ENCODE measurements at places on chromosomes 11 and 22.

DNA sequence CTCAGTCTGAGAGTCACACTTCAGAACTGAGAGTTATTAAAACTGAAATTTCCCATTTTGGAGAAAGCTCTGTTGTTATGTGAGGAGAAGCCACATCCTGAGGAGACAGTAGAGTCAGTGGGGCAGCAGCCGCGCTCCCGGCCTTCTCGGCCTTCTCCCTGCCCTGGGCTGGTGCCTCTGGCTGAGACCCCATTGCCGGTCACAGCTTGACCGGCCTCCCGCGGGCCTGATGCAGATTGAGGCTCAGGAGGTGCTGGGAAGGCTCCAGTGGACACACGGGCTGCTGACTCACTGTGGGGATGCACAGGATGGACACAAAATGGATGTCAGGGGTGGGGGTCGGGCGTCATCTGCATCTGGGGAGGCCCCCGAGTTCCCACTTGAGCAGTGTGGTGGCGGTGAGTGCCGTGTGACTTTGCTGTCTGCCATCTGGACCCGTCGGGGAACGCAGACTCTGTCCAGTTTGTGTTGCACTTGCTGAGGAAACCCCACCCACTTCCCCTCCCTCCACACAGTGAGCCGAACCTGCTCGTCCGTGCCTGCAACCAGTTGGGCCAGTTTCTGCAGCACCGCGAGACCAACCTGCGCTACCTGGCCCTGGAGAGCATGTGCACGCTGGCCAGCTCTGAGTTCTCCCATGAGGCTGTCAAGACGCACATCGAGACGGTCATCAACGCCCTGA is 50.1 kb downstream of the MUC6 start:
- DNase-seq, result no peak

GRCh38 chr11:10285148-10285802 is 8.7 kb downstream of the SBF2 start:
- DNase-seq, result no peak

DNA sequence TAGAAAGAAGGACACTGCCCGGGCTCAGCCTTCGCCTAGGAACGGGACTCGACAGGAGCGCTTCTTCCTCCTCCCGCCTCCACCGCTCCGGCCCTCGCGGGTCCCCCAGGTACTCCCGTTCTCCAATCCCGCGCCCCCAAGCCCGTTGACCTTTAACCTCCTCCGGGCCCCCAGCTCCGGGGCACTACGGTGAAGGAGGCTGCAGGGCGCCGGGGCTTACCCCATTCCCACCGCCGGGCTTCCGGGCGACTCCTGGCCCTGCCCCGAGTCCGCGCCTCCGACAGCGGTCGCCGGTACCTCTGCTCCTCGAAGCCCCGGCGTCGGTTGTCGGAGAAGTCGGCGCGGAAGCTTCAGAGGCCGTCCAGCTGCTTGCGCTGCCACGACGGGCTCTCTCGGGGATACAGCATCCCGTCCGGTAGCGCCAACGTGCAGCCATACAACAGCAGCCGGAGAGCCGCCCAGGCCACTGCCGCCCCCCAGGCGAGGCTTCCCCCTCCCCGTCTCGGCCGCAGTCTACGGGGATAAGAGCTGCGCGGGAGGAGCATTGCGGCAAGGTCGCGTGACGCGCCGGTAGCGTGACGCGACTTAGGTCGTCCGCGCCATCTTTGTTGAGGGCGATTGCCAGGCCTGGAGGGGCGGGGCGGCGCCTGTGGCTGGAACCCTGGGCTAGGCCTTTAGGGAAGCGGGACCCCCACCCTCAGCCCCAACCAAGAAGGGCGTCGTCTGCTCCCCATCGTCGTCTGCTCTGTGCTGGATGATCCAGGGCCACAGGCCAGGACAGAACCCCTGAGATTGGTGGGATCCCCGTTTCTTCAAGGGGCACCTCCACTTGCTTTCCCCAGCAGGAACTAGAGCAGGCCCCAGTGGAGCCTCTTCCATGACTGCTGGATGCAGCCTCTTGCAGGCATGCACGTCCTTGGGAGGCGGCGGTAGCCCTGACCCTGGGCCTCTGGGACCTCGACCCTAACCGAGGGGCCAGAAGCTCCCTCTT is 26.3 kb downstream of the RGL4 start:
- peak; percentile 85 for DNase-seq

DNA sequence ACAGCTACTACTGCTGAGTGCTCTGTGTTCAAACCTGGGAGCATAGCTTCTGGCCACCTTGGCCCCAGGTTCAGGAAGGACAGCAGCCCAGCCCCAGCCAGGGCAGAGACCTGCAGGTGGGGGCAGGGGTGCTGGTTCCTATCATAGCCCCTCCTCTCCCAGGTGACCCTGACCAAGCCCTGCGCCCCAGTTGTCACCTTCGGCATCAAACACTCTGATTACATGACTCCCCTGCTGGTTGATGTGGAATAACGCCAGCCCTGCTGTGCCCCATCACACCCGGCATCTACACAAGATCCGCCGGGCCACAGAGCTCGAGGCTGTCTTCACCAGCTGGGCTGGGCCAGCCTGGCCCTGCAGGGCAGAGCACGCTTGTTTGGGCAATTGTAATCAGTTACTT is 6.9 kb downstream of the SCGB1C1 start:
- DNase-seq, result peak; percentile 27

GRCh38 chr11:64500176-64501013 is 90.6 kb upstream of the SLC22A12 start:
- DNase-seq, result no peak

DNA sequence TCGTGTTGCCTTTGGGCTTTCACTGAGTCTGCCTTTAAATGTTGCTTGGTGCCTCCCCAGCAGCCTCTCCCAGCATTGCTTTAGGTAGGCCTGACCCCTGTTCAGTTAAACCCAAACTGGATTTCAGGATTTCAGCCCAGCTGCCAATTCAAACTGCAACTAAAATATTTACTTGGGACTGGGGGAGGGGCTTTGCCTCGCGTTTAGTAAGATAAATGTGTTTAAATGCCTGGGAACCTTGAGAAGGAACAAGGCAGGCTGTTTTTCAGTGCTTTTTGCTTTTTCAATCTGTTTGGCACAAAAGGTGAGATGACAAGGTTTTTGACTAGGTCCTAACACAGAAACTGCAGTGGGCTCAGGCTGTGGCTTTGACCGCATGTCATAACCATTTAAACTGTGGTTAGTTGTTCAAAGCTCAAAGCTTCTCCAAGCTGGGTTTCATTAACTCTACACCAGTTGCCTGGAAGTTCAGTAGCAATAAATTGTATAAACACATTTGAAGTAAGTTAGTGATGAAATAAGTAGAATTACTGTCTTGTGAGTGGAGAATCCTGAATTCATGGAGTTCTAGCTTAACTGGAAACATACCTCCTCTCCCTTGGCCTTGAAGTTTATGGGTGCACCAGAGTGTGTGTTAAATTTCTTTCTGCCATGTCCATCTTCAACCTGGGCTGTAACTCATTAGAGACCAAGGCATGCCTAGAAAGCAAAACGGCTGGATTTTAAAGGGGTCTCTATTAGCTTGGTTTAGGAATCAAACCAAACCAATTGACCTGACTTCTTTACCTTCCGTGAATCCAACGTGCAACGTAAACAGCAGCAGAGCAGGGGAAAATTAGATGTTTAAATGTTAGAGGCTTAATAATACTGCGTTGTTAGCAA is 3.6 kb downstream of the PKNOX2 start:
- DNase-seq, result no peak

- DNase-seq, result no peak
Measured at GRCh38 chr22:49535527-49536125, 292.0 kb downstream of the BRD1 start.

GRCh38 chr11:75024764-75025211 is 36.1 kb downstream of the NEU3 start:
- no peak for DNase-seq

GRCh38 chr11:131354251-131354701 is 16.1 kb upstream of the NTM start:
- no peak for DNase-seq

DNA sequence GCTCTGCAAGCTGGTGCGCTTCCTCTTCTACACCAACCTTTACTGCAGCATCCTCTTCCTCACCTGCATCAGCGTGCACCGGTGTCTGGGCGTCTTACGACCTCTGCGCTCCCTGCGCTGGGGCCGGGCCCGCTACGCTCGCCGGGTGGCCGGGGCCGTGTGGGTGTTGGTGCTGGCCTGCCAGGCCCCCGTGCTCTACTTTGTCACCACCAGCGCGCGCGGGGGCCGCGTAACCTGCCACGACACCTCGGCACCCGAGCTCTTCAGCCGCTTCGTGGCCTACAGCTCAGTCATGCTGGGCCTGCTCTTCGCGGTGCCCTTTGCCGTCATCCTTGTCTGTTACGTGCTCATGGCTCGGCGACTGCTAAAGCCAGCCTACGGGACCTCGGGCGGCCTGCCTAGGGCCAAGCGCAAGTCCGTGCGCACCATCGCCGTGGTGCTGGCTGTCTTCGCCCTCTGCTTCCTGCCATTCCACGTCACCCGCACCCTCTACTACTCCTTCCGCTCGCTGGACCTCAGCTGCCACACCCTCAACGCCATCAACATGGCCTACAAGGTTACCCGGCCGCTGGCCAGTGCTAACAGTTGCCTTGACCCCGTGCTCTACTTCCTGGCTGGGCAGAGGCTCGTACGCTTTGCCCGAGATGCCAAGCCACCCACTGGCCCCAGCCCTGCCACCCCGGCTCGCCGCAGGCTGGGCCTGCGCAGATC is 16.5 kb downstream of the P2RY2 start:
- DNase-seq, result no peak

GRCh38 chr22:30221121-30221992 is 25.2 kb downstream of the LIF start:
- DNase-seq, result no peak

- DNase-seq, result peak; percentile 79
Measured at GRCh38 chr11:117814766-117815261, 9.7 kb downstream of the FXYD2 start.

- DNase-seq, result no peak
Measured at GRCh38 chr11:8812438-8812837, 98.6 kb upstream of the AKIP1 start.

DNA sequence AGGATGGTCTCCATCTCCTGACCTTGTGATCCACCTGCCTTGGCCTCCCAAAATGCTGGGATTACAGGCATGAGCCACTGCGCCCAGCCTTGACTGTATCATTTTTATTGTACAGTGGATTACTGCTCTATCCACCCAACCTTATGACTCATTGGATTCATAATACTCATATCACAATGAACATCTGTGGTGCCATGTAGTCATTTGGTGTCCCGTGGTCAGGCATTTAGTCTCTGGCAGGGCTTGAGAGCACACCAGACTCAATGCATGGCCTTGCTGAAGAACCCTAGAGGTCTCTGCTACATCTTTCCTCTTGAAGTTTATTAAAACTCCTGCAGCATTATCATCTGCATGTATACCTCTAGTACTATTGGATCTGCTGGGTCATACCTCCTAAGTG is 98.0 kb upstream of the LDLRAD3 start:
- DNase-seq, result no peak

GRCh38 chr11:111978028-111978771 is 41.1 kb downstream of the DIXDC1 start:
- DNase-seq, result no peak

GRCh38 chr11:1916132-1916985 is 3.1 kb upstream of the TNNT3 start:
- no peak for DNase-seq

- no peak for DNase-seq
Measured at GRCh38 chr11:94558468-94558867, 8.7 kb upstream of the PIWIL4 start.

GRCh38 chr11:70090961-70091381 is 12.9 kb downstream of the ANO1 start:
- DNase-seq, result no peak

DNA sequence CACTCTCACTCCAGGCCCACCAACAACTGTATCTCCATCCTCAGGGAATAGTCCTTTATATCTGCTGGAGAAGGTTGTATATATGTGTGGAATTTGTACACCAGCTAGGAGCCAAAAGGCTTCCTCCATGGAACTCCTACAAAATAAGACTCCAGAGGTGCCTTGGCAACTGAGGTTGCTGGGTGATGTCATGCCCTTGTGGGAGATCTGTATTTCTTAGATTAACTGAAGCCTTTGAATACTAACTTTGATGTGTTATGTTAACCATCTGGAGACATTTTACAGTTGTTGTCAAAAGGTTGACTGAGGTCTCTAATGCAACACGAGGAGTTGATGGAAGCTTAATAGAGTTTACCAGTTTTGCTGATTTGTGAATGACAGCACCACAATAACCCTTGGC is 139.5 kb upstream of the TTC12 start:
- DNase-seq, result no peak

DNA sequence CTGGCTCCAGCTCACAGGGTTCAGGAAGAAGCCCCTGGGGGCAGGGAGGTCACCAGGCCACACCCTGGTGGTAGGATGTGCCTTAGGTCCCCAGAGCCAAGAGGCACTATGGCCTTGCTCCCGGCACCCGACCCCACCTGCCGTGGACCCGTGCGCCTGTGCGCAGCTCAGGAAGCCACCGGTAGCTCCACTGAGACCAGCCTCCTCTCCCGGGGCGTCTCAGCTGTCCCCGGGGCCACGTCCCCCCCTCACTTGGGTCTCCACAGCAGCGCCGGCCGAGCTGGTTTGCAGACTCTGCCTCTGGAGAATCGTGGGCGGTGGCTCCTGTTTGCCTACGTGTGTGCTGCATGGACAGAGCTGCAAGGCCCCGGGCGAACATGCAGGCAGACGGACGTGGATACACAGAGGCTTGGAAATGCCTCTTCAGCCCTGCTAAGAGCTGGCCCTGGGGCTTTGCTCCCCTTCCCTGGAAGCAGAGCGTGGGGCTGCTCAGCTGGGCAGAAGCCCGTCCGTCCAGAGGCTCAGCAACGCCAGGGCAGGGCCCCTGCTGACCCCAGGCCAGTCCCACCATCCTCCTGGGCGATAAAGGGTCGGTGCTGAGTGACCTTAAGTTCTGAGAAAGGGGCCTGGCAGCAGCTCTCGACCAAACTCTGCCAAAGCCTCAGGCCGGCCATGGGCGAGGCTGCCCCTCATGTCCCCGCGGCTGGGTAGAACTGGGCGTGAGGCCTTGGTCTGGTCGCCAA is 15.3 kb upstream of the MUC5B start:
- DNase-seq, result peak; percentile 26

- no peak for DNase-seq
Measured at GRCh38 chr11:134642206-134642605, 230.2 kb upstream of the B3GAT1 start.

DNA sequence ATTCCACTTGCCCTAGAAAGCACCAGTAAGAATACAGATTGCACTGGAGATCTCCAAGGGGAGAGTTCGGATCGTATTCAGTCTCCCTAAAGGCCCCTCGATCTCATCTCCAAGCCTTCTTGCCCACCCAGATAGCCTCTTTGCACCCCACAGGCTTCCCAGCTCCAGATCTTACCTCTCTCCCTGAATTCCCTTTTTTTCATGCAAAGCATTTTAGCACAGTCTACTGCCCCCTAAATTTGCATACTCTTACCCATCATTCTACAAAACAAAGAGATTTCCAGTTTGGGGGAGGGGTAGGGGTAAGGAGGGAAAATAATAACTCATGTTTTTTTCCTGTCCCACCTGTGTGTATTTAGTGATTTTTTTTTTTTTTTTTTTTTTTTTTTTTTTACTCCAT is 105.2 kb downstream of the NAV2 start:
- no peak for DNase-seq

GRCh38 chr11:832529-833113 is at the start of gene CD151:
TSS of gene CD151 (plus strand) at chr11:832952. CDS start at chr11:836070, 3,118 bp downstream.
- peak; percentile 61 for DNase-seq

- no peak for DNase-seq
Measured at GRCh38 chr11:58770627-58771457, 39.1 kb upstream of the GLYAT start.

GRCh38 chr11:17770917-17771316 is 36.3 kb downstream of the KCNC1 start:
- DNase-seq, result no peak
